Activated T-helper 17 cell treated with anti-CD3 and anti-CD28 coated beads, Interleukin-2, amount 50 U/mL, for 72 hours (primary cell): ENCODE measurements at places on chromosomes 12 and 14. TPM values are rescaled to one million over a fixed set of nuclear protein-coding genes. Genes with fewer than 3 reads are reported as not detected.

Gene INHBC
- total RNA-seq: not detected

Gene PTHLH
- total RNA-seq: not detected

Gene CPNE6
- total RNA-seq: not detected

Gene CREBL2
- 19.5 TPM for total RNA-seq

Gene SSTR1
- total RNA-seq: not detected

Gene LRRIQ1
- not detected for total RNA-seq

Gene ZFHX2
- total RNA-seq: 2.1 TPM

Gene EML5
- 2.6 TPM for total RNA-seq

DNA sequence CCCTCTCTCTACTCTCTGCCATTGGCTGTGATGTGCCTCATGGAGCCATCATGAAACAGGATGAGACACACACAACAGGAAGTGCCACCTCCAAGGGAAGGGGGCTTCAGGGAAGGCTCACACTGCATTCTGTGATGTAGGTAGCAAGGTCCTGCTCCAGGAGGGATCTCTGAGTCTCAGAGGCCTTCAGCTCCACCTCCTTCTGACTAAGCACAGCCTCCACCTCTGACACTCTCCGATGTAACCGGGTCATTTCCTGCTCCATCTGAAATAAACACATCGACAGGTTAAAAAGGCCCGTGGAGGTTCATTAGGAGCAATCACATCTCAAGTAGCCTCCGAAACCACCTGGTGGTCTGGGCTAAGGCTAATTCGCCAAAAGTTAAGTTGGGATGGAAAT lies 93.3 kb downstream of the CIT start:
- ATAC-seq: peak; percentile 65

- peak; percentile 37 for ATAC-seq
Observed at GRCh38 chr12:104707194-104707593, 250.4 kb downstream of the CHST11 start.

DNA sequence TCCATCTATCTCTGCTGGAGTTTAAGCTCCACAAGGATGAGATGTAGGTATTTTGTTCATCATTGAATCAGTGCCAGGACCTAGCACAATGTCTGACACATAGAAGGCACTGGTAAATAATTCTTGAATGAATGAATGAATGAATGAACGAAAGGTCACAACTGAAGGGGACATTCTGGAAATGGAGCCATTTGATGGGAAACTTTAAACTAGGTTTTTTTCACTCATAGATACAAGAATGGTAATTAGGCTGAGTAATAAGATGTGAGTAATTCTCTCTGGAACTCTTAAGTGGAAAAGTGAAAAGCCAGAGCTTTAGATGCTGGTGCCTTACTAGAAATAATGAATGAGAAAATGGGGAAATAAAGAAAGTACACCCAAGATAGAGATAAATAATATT lies 44.3 kb downstream of the SCN8A start:
- ATAC-seq: no peak

DNA sequence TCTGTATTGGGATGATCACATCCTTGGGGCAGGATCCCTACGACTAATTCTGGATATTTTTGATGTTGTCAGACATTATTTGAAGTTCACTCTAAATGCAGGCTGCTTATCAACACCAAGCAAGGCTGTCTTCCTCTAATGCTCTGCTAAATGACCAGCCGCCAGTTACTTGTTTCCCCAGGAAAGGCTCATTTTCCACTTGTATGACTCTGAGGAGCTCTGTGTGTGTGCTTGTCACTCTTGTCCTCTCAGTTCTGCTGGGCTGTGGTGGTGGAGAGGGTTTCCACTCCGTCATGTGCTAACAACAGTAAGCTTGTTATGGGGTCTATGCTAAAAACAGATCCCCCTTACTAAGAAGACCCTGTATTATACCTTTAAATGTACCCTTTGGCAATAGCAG lies 42.1 kb downstream of the ATL1 start:
- no peak for ATAC-seq

GRCh38 chr14:95445676-95446075 lies 70.8 kb downstream of the SYNE3 start:
- ATAC-seq: no peak

GRCh38 chr12:9156119-9156518 lies 40.4 kb upstream of the A2M start:
- no peak for ATAC-seq

- peak; percentile 99 for ATAC-seq
Observed at GRCh38 chr12:93089805-93090569, 160.9 kb upstream of the EEA1 start.
